ENCODE measurements at places on chromosomes 7 and 10.

- no peaks in the 10 kb centered on the region for H3K27me3 ChIP-seq
- peak overlapping the region; percentile 92 for H3K27ac ChIP-seq
- peaks cover 81% of the 10 kb centered on the region for H3K4me1 ChIP-seq
- peak overlapping the region; percentile 20 for H3K4me3 ChIP-seq
- no peaks in the 10 kb centered on the region for H3K36me3 ChIP-seq
Measured at GRCh38 chr10:113059371-113059780, 109.3 kb downstream of the TCF7L2 start.

- H3K36me3 ChIP-seq = no peaks in the 10 kb centered on the region
- H3K27me3 ChIP-seq = no peaks in the 10 kb centered on the region
- H3K4me3 ChIP-seq = no peak overlapping the region
- no peak overlapping the region for H3K27ac ChIP-seq
- H3K4me1 ChIP-seq = no peaks in the 10 kb centered on the region
- no peak for DNase-seq
Measured at GRCh38 chr10:48805848-48806247, 121.2 kb downstream of the WDFY4 start.

DNA sequence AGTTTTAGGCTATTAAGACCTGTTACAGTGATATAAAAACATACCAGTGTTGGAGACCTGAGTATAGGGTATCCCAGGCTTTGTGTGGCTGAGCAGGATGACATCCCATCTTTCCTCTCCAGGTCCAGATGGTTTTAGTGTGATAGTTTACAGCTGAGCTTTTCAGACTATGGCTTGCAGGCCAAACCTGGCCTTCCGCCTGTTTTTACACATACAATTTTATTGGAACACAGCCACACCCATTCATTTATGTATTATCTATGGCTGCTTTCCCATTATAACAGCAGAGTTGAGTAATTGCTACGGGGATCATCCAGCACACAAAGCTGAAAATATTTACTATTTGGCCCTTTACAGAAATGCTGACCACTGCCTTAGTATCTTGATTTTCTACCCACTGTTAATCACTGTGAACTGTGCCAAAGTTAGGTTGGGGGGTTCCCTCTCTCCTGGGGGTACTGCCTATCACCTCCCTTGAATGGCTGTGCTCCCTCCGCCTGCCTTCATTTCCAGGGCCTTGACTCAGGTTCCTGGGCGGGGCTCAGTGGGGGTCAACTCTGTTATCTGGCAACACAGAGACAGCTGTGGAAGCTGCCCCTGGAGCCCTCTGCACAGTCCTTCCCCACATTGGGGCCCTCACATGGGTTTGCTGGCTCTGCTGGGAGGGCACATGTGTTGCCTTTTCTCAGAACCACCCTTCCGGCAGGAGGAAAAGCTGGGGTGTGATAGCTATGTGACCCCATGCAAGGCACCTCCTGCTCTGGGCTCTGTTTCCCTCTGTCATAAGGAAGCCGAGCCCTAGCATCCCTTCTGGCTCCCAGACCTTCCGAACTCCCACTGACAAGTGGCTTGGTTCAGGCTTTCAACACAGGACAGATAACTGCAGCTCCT, 40.3 kb upstream of the SH2D4B start:
- no peak for DNase-seq
- H3K4me1 ChIP-seq = peaks cover 34% of the 10 kb centered on the region
- H3K27ac ChIP-seq = no peak overlapping the region
- H3K27me3 ChIP-seq = no peaks in the 10 kb centered on the region
- no peaks in the 10 kb centered on the region for H3K36me3 ChIP-seq

DNA sequence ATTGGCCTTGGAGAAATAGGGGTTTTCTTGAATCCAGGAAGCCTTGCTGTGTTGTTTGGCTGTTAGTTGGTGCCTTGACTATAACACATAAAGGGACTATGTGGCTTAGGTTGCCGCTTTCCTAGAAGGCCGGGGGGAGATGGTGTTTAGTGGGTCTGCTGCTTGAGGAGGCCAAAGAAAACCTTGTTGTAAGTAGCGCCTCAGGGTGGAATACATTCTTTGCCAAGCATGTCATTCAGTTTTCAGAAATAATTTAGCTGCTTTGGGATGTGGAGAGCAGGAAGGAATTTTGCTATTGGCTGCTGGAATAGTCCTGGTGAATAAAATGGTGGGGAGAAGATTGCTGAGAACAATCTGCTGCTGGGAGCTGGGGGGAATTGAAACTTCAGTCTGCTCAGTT, 132.9 kb upstream of the WNT16 start:
- H3K27ac ChIP-seq = no peak overlapping the region
- no peak for DNase-seq
- H3K27me3 ChIP-seq = no peaks in the 10 kb centered on the region

- no peak overlapping the region for H3K4me3 ChIP-seq
- H3K36me3 ChIP-seq = no peaks in the 10 kb centered on the region
- no peaks in the 10 kb centered on the region for H3K27me3 ChIP-seq
Measured at GRCh38 chr10:91901784-91902677, 7.3 kb downstream of the FGFBP3 start.

GRCh38 chr7:91266689-91267090, 2.5 kb downstream of the FZD1 start:
- peak; percentile 54 for DNase-seq
- peak overlapping the region; percentile 92 for H3K4me3 ChIP-seq
- H3K27ac ChIP-seq = peak overlapping the region; percentile 97
- H3K4me1 ChIP-seq = peaks cover 34% of the 10 kb centered on the region

- DNase-seq = no peak
- peaks cover 4% of the 10 kb centered on the region for H3K4me1 ChIP-seq
- H3K4me3 ChIP-seq = no peak overlapping the region
- no peaks in the 10 kb centered on the region for H3K27me3 ChIP-seq
Measured at GRCh38 chr10:24223341-24223740, 14.4 kb downstream of the KIAA1217 start.

- peak; percentile 62 for DNase-seq
- H3K36me3 ChIP-seq = no peaks in the 10 kb centered on the region
- H3K27me3 ChIP-seq = no peaks in the 10 kb centered on the region
- H3K27ac ChIP-seq = peak overlapping the region; percentile 79
- peaks cover 24% of the 10 kb centered on the region for H3K4me1 ChIP-seq
Measured at GRCh38 chr7:112205343-112206237, 609 bp downstream of the DOCK4 start.

GRCh38 chr10:97034301-97034700, 151.5 kb downstream of the SLIT1 start:
- no peaks in the 10 kb centered on the region for H3K4me1 ChIP-seq
- no peak for DNase-seq
- H3K27me3 ChIP-seq = no peaks in the 10 kb centered on the region
- H3K27ac ChIP-seq = no peak overlapping the region
- H3K36me3 ChIP-seq = no peaks in the 10 kb centered on the region

DNA sequence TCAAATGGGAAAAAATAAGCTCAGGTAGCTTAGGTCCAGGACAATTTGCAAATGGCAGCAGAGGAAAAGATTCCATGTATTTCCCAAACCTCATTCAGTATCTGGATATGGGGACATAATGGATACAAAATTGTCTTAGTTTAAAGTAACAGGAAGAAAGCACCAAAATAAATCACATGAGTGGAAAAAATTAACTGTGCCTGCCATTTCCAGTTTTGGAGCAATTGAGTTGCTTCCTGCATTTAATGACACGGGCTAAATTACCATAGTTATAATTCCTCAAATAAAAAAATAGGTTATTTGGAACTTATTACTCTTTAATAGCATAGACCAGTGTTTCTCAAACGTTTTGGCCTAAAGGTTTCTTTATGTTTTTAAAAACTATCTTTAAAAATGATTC, 6.3 kb upstream of the STAMBPL1 start:
- no peak overlapping the region for H3K4me3 ChIP-seq
- no peak overlapping the region for H3K27ac ChIP-seq
- H3K4me1 ChIP-seq = peaks cover 53% of the 10 kb centered on the region
- no peaks in the 10 kb centered on the region for H3K27me3 ChIP-seq

DNA sequence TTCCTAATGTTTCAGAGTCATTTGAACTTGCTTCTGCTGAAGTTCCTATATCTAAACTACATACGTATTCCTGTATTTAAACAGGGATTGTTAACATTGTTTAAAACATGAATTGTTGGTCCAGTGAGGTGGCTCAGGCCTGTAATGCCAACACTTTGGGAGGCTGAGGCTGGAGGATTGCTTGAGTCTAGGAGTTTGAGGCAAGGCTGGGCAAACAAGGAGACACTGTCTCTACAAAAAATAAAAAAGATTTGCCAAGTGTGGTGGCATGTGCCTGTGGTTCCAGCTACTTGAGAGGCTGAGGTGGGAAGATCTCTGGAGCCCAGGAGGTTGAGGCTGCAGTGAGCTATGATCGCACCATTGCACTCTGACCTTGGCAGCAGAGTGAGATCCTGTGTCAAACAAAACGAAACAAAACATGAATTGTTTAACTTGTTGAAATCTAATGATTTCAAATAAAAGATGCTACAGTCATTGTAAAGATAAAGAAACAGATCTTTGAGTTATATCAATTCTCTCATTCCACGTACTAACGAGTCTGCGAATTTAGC, 809.4 kb downstream of the TYW1 start:
- no peak overlapping the region for H3K4me3 ChIP-seq
- no peak for DNase-seq
- no peaks in the 10 kb centered on the region for H3K4me1 ChIP-seq
- no peaks in the 10 kb centered on the region for H3K27me3 ChIP-seq
- no peaks in the 10 kb centered on the region for H3K36me3 ChIP-seq
